ENCODE measurements at places on chromosomes 4 and X.

GRCh38 chrX:107566604-107567262, 61.6 kb upstream of the PRPS1 start:
- no peak for DNase-seq

- no peak for DNase-seq
Measured at GRCh38 chr4:53785996-53786395, 194.7 kb upstream of the LNX1 start.

- DNase-seq: no peak
Measured at GRCh38 chrX:11474576-11474975, 181.4 kb downstream of the AMELX start.

GRCh38 chrX:20412871-20413486, 146.3 kb upstream of the RPS6KA3 start:
- no peak for DNase-seq

DNA sequence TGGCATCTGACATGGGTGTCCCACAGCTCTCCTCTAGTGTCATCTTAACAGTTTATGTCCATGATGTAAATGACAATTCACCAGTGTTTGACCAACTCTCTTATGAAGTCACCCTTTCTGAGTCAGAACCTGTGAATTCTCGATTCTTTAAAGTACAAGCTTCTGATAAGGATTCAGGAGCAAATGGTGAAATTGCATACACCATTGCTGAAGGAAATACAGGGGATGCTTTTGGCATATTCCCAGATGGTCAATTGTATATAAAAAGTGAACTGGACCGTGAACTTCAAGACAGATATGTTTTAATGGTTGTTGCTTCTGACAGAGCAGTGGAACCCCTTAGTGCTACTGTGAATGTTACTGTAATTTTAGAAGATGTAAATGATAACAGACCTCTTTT, 4.6 kb downstream of the FAT4 start:
- DNase-seq: no peak

DNA sequence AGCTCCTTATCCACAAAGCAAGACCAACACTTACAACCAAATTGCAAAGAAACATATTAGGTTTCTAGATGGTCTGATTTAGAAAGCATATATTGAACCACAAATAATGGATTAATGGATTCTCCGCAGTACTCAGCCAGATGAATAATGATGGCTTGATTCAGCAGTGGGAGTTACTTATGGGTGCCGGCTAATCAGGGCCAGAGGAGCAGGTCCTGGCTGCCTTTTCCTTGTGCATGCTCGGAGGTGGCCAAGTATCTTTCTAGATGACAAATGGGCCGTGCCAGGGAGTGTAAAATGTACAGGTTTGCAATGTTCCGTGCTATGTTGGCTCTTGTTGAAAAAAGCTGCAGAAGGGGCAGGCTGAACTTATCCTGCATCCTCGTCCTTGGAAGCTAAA, 70.2 kb downstream of the VCX3A start:
- DNase-seq: no peak

- DNase-seq: no peak
Measured at GRCh38 chr4:20890761-20891160, 190.5 kb downstream of the PACRGL start.

- DNase-seq: no peak
Measured at GRCh38 chr4:54746218-54746617, 88.5 kb downstream of the KIT start.

DNA sequence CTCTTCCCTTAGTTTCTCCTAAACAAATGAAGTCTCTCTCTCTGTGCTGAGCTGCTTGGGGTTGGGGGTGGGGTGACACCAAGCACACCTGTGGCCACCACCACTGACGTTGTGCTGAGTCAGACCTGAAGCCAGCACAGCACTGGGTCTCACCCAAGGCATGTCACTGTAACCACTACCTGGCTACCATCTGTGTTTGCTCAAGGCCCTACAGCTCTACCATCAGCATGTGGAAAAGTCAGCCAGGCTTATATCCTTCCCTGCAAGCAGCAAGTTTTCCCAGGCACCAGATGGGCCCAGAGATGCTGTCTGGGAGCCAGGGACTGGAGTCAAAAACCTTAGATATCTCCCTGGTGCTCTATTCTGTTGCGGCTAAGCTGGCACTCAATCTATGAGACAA, 6.9 kb downstream of the CXCL10 start:
- DNase-seq: no peak

- DNase-seq: no peak
Measured at GRCh38 chr4:64899563-64899962, 490.3 kb upstream of the TECRL start.

DNA sequence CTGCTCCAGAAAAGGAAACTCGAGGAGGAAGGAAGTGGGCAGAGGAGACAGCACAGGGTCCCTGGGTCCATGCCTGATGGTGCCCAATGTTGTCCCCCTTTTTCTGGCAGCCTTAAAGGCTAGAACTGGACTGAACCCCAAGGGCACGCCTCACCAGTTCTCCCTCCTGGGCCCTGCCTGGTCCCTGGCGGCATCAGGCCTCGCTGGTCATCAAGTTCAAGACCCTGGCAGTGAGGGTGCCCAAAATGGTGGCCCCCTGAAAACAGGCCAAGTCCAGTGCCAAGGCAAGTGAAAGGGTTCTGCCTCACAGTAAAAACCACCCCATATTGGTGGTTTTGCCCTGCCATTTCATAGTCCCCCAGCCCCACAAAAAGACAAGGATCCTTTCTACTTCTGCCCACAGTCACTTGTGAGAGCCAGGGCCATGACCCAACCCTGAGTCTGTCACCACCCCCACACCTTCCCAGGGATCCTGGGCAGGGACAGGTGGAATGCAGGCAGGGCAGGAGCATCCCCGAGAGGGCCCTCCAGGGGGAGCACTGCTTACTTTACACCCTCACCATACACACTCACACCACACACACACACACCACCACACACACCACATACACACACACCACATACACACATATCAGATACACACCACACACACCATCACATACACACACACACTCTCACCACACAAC, 107.6 kb downstream of the DCTD start:
- DNase-seq: no peak

GRCh38 chr4:137572163-137572562, 39.9 kb upstream of the PCDH18 start:
- no peak for DNase-seq

DNA sequence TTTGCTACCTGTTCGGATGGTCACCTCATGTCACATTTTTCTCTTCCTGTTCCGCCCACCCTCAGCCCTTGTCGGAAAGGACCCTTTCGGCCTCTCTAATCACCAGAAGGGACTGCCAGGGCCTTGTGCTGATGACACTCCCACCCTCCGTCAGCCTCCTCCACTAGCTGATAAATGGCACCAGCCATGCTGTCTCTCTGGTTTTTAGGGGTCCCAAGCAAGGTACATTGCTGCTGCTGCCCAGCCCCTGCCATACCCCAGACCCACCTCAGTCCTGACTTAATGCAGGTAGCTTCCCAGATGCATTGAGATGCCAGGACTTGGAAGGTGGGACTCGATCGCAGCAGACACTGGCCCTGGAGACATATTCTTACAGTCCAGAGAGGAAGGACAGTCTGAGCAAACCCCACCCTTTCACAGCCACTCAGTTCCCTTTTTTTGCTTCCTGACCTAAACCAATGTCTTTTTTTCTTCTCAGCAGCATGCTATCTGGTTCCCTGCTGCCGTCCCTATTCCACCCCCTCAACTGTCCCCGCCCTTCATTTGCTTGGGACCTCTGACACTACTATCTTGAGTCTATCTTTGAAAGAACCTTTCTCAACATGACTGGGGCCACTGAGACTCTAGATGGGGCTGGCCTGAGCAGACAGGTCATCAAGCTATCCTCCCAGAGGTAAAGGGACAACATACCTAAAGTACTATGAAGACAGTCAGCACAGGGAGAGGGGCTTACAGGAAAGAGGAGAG, at the start of gene BTK:
Gene BTK (minus strand): TSS at position 397 of the 747 bp plus-strand sequence. CDS start 10,907 bp downstream, outside the sequence.
- DNase-seq: no peak
